Activated CD4-positive, alpha-beta T cell treated with anti-CD3 and anti-CD28 coated beads, Interleukin-2, amount 10 ng/mL, durations not matched to agents 7 days and 5 days (primary cell): ENCODE measurements at places on chromosomes 7 and 10.

GRCh38 chr7:44221231-44221791 is 20.5 kb downstream of the YKT6 start:
- no peak for DNase-seq

DNA sequence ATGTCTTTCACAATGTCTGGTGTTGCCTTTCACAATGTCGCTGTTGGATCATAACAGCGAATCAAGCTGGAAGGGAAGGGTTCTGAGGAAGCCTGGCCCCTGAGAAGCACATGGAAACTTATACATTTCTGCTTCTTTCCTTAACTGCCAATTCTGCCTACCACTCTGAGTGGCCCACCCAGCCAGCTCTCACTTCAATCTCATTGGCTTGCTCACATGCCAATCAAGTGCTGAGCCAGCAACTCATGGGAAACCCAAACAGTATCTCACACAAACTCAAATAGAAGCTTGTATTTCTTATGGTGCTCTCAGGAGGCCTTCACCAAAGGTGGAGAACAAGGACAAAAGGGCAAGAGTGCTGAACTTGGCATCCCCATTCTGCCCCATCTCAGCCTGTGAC is 117.4 kb upstream of the GPR26 start:
- DNase-seq, result no peak

DNA sequence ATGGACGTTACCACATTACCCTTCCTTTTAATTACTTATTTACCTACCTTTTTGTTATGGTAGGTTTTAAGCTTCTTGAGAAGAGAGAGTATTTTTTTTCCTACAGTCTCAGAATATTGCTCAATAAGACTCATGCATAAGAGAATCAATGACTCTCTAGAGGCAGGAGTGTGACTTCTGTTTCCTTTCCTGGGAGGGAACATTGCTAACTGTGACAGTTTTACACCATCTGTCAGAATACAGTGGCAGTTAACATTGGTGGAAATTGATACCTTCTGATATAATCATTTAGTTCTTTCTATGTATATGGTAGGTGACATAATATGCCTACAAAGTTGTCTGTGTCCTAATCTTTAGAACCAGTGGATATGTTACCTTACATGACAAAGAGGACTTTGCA is 348.7 kb upstream of the POT1 start:
- DNase-seq, result no peak

DNA sequence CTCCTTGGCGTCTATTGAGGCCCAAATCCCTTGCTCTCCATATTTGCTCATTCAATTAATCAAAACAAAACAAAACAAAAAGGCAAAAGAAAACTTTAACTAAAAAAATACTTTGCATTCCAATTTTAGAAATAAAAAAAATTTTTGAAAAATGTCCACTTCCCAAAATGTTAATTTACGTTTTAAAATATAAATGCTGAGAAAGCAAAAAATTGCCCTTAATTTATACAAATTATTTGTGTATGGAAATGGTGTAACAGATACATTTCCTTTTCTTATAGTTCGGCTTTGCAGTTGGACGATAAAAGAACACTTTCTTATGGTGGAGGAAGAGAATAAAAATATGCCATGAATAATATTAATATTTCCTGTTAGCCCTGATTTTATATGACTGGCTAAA is 652.8 kb upstream of the PFKP start:
- no peak for DNase-seq

DNA sequence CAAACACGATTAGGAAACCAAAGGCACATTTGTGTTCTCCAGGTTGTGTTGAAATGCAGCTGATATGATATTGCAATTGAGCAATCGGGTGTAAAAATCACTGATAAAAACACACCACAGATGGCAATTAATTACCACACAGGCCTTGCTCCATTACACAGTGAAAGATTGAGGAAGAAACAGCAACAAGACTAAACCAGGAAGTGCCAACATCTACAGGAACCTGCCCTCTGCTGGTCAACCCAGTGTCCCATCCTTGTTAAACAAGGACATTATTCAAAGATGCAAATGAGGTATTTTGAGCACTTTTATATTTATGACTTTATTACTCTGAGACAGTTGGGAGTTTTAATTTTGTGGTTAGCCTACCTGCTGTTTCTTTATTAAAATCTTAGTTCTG is 765.6 kb upstream of the GHITM start:
- no peak for DNase-seq

DNA sequence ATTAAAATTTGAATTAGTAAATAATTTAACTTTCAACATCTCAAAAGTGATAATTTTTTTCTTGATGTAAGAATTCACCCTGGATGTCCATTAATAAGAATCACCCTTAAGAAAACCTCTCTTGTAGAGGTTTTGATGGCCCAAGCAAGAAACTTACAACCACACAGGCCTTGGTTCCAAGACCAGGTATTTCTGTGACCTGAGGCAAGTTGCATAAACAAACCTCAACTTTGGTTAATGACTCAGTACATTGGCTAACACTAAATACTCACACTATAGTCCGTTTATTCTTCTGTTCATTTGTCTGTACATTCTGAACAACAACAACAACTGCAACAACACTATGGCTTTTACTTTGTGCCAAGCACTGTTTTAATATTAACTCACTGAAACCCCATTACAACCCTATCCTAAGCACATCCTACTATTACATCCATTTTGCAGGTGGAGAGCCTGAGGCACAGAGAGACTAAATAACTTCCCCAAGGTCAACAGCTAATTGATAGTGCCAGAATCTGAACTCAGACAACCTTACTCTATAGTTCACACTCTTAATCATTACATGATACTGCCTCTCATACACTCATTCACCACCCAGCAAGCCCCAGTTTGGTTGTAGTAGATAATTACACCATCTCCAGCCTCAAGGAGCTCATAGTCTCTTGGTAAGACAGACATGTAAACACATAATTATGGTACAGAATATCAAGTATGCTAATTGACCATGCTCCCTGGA is 6.6 kb downstream of the ANK3 start:
- no peak for DNase-seq

- no peak for DNase-seq
Observed at GRCh38 chr10:69172241-69172982, 7.6 kb upstream of the SUPV3L1 start.

DNA sequence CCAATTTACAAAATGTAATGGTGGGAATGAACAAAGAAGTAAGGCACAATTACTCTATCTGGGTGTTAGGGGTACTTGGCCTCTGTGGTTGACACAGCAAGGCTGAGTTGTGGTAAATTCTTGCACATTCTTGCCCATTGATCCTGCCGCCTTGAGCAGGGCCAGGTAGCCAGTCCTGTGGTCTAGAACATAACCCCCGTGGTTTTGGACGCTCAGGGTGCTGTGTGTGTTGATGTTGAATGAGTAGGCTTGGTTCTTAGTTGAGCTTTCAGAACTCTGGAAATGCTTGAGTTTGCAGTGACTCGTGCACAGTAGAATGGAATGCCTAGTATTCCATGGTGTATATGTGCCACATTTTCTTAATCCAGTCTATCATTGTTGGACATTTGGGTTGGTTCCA is 42.3 kb upstream of the CDHR3 start:
- no peak for DNase-seq

GRCh38 chr10:94785211-94785610 is 22.7 kb downstream of the CYP2C19 start:
- DNase-seq, result no peak

DNA sequence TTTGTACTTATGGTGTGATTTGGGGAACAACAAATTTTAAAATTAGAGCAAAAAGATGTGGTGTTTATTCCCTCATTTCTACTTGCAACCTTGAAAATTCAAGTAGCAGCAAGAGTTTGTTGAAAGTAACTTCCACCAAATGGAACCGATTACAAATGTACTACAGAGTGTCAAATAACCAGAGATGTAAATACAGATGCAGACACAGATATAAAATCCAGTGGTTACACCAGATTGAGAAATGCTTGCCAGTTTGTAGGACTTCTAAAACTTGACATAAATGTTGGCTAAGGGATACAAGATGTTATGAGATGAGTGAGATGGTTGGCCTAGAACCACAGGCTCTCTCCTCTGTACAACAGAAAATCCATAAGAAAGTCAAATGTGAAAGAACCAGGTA is 162.1 kb downstream of the DIP2C start:
- DNase-seq, result no peak

GRCh38 chr10:78450807-78451485 is 417.3 kb downstream of the RPS24 start:
- no peak for DNase-seq

DNA sequence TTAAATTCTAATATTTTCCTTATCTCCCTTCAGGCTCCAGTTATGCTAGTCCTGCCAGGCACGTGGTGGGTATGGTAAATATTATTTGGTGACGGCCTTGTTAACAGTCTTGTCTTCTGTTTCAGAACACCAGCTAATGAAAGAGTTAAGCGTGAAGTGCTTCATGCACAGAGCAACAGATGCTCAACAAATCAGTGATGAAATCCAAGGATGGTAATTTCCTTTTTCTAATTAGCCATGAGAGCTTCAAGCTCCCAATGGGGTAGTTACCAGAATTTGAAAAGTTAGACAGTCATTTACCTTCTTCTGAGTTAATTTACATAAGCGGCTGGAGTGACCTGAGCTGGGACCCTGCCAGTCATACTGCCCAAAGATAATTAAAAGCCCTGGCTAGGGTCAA is 1.9 kb upstream of the OTUD1 start:
- DNase-seq, result no peak

GRCh38 chr7:25953859-25954258 is 198.1 kb upstream of the NFE2L3 start:
- no peak for DNase-seq

- DNase-seq, result no peak
Observed at GRCh38 chr7:8515640-8516185, 82.3 kb downstream of the NXPH1 start.

DNA sequence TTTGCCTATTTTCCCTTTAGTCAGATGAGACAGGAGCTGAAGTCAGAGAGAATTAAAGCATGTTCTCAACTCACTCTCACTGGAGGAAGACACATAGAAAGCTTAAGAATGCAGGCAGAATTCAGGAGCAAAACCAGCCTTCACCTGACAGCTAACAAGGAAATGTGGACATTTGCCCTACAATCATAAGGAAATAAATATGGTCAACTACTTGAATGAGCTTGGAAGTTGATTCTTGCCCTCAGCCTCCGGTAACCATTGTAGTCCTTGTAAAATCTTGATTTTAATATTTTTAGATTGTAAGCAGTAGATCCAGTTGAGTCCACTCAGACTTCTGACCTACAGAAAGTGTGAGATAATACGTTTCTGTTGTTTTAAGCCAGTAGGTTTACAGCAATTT is 752.5 kb upstream of the ZWINT start:
- no peak for DNase-seq

DNA sequence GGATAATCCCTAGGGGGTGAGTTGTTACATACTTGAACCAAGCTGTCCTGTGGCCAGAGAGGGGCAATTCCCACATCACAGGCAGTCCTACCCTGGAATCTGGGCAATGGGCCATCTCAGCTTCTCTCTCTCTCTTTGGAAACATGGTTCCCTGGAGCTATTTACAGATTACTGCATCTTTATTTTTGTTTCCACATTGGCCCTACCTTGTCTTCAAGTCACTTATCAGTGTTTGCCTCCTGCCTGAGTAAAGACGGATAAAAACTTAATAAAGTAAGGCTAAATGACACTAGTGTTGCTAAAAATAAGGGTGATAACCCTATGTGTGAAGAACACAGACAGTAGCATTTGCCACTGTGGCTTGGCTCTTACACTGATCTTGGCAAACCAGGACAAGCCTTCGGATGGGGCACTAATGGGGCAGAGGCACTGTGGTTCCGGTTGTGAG is 228.2 kb downstream of the GFRA1 start:
- no peak for DNase-seq

GRCh38 chr7:12158334-12159060 is 52.6 kb upstream of the TMEM106B start:
- DNase-seq, result no peak

GRCh38 chr10:25016376-25017153 is at the start of gene THNSL1:
Gene THNSL1 (plus strand): TSS chr10:25016612. CDS start chr10:25023224, 6,612 bp downstream.
- peak; percentile 98 for DNase-seq

GRCh38 chr10:113458944-113459343 is 93.9 kb upstream of the HABP2 start:
- no peak for DNase-seq

- no peak for DNase-seq
Observed at GRCh38 chr10:57035310-57035709, 674.3 kb upstream of the ZWINT start.

- no peak for DNase-seq
Observed at GRCh38 chr7:83150310-83150709, 12.4 kb downstream of the PCLO start.

- DNase-seq, result no peak
Observed at GRCh38 chr10:95399183-95399582, 108.4 kb upstream of the PDLIM1 start.

GRCh38 chr10:124325998-124326636 is 92.6 kb downstream of the OAT start:
- no peak for DNase-seq

DNA sequence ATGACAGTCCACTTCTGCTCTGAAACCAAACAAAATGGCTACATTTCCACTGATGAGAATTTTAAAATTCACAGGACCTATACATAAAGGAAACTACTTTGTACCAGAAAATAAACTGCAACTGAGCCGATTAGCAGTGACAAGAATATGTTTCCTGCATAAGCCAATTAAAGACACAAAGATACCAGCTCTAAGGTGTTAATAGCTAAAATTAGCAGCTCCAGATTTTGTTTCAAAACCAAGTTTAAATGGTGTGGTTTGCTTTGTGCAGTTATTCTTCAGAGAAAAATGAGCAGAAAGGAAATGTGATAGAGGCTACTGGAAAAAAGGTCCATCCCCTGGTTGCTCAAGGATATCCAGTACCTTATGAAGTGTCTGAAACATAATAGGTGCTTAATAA is 123.2 kb downstream of the ANK3 start:
- no peak for DNase-seq

- DNase-seq, result no peak
Observed at GRCh38 chr7:85682833-85683620, 496.2 kb upstream of the SEMA3D start.

- no peak for DNase-seq
Observed at GRCh38 chr10:59877191-59877671, 29.1 kb downstream of the CCDC6 start.

DNA sequence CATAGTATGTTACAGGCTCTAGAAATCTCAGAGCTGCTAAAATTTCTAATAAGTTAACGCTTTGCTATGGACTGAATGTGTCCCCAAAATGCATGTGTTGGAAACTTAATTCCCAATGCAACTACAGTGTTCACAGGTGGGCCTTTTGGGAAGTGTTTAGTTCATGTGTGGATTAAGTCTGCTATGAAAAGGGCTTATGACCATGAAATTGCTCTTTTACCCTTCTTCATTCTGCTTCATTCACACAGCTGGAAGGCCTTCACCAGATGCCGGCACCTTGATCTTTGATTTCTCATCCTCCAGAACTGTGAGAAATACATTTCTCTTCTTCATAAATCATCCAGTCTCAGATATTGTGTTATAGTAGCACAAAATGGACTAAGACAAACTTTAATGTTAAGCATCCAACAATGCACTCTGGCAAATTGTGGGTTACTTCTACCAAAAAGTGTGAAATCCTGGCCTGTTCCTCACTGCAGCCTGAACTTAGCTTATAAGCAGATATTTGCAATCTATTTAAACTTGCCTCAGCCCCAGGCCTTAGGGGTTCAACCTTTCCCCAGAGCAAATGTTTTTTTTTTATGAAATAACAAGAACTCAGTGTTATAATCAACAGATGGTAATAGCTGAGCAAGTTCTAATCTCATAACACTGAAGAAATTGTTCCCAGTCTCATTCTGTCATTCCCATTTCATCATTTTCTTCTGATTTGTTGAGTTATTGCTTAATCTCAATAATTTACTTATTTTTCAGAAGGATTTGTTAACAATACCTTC is 523.6 kb downstream of the KIF20B start:
- DNase-seq, result no peak

GRCh38 chr10:34590793-34591192 is 224.3 kb downstream of the PARD3 start:
- no peak for DNase-seq
